Activated naive CD8-positive, alpha-beta T cell treated with anti-CD3 and anti-CD28 coated beads for 36 hours (primary cell): ENCODE measurements at places on chromosomes 6 and 20. TPM values are rescaled to one million over a fixed set of nuclear protein-coding genes. Genes with fewer than 3 reads are reported as not detected.
A peak's percentile ranks its signal among the peaks of the same experiment; 100 is the strongest.

DNA sequence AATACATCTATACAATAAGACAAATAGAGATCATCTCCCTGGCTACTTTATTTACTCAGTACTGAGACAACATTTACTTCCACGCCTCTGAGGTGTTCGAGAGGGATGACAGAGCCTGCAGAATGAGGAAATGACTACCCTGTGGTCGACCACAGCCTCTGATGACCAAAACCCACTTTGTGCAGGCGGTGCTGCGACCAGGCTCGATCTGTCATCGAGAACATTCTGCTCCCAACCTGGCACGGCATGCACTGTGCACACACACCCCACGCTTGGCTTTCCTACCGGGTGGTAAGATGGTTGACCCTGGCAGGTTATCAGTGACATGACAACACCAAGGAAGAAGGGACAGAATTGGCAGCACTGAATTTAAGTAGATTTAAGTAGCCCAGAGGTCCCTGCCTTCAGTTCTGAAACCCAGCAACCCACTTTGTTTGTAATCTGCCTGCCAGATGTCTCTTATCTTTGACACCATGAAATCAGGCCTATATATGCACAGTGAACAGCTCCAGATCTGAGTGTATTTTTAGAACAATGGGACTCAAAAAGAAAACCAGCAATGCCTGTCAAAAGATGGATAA, 42.6 kb downstream of the TTI1 start:
- H3K27ac ChIP-seq, result peak overlapping the region; percentile 66
- H3K4me1 ChIP-seq, result peaks cover 18% of the 10 kb centered on the region
- H3K27me3 ChIP-seq, result no peaks in the 10 kb centered on the region
- peaks cover 22% of the 10 kb centered on the region for H3K36me3 ChIP-seq
- peak; percentile 58 for DNase-seq

GRCh38 chr6:134303891-134304290, 14.0 kb downstream of the SGK1 start:
- no peaks in the 10 kb centered on the region for H3K27me3 ChIP-seq
- H3K27ac ChIP-seq, result peak overlapping the region; percentile 34
- no peaks in the 10 kb centered on the region for H3K36me3 ChIP-seq
- no peak overlapping the region for H3K4me3 ChIP-seq
- peaks cover 30% of the 10 kb centered on the region for H3K4me1 ChIP-seq
- DNase-seq, result no peak

- no peak overlapping the region for H3K27ac ChIP-seq
- DNase-seq, result no peak
- peaks cover 22% of the 10 kb centered on the region for H3K36me3 ChIP-seq
- peaks cover 19% of the 10 kb centered on the region for H3K4me1 ChIP-seq
- no peak overlapping the region for H3K4me3 ChIP-seq
Measured at GRCh38 chr6:3001773-3002293, 2.1 kb downstream of the NQO2 start.

DNA sequence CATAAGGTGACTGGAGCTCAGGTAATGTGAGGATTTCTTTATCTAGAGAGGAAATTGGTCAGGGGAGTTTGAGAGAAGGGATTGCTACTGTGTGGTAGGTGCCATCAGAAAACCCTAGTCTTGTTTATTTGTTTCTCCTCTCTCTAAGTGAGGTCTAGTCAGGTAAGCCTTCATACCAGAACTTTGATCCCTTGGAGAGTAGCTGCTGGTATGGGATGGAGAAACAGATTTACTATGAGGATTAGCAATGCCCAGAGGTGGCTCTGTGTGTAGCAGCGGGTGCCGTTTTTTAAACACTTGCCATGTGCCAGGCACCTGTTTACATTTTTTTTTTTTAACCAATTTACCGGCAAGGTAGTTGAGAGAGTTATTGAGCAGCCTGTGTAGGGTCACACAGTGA, 19.5 kb downstream of the CMTR1 start:
- no peak overlapping the region for H3K4me3 ChIP-seq
- H3K4me1 ChIP-seq, result peaks cover 16% of the 10 kb centered on the region
- no peak overlapping the region for H3K27ac ChIP-seq
- H3K36me3 ChIP-seq, result peaks cover 38% of the 10 kb centered on the region
- no peaks in the 10 kb centered on the region for H3K27me3 ChIP-seq
- no peak for DNase-seq

DNA sequence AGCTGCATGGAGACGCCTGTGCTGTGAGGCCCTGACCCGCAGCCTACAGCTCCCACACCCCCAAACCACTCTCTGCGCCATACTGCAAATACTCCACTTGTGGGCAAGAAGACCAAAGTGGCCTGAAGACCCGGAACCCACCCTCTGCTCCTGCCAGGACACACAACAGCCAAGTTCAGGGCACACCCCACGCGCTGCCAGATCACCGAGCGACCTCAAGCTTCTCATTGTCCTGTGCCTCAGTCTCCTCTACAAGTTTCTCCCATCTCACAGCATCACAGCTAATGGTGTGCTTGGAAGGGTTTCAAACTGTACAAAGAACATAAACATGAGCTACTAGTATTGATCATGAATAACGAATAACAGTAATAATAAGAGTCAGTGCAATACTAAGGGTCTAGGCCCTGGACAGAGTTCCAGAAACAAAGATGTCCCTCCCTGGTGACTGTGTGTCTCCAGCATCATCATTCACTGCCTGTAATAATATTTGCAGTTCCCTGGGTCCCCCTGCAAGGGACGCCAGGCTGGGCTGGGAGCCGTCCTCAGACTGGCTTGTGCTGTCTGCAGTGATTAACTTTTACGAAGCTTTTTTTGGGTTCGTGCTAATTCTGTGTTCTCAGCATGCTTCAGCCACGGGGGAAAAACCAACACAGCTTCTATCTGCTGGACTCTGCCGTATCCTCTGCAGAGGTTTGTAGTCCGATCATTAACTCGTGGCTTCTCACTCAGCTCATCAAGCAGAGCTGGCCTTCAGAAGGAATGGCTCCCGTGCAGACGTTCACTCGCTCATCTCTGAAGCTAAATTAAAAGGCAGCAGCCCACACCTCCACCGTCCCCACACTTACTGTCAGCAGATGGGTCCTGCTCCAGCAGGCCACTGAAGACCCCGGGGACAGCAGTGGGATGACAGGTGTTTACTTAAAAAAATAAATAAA, 81.6 kb upstream of the MPC1 start:
- no peak overlapping the region for H3K4me3 ChIP-seq
- no peaks in the 10 kb centered on the region for H3K4me1 ChIP-seq
- peaks cover under 1% of the 10 kb centered on the region for H3K36me3 ChIP-seq
- DNase-seq, result no peak
- no peaks in the 10 kb centered on the region for H3K27me3 ChIP-seq
- H3K27ac ChIP-seq, result no peak overlapping the region

- H3K36me3 ChIP-seq, result no peaks in the 10 kb centered on the region
- no peaks in the 10 kb centered on the region for H3K27me3 ChIP-seq
- no peak overlapping the region for H3K27ac ChIP-seq
- no peak overlapping the region for H3K4me3 ChIP-seq
Measured at GRCh38 chr6:72272958-72273357, 348.9 kb upstream of the KCNQ5 start.

Gene HRH3
- not detected for total RNA-seq

Gene USP49
- total RNA-seq, result 4.4 TPM

Gene SYCP2L
- total RNA-seq, result not detected

Gene NUP43
- total RNA-seq, result 83.8 TPM
